ENCODE measurements at places on chromosomes 12 and 14. TPM values are rescaled to one million over a fixed set of nuclear protein-coding genes. Genes with fewer than 3 reads are reported as not detected.

Gene SLC5A8
- total RNA-seq = 2.2 TPM

Gene SLC10A1
- not detected for total RNA-seq

Gene NFKBIA
- total RNA-seq = 22.4 TPM

Gene LRP1-AS
- not detected for total RNA-seq

Gene NGB
- total RNA-seq = 4.9 TPM

Gene GALNT9
- 5.4 TPM for total RNA-seq

Gene CLEC1A
- total RNA-seq = 0.98 TPM

Gene LYZ
- 3.2 TPM for total RNA-seq

Gene KLRK1
- 0.25 TPM for total RNA-seq

Gene ART4
- total RNA-seq = 0.25 TPM

Gene PTCSC3
- total RNA-seq = not detected

Gene AHNAK2
- 34.4 TPM for total RNA-seq
